ENCODE measurements at places on chromosomes 6 and 20.

- peak; percentile 3 for DNase-seq
Observed at GRCh38 chr6:72348926-72349325, 272.9 kb upstream of the KCNQ5 start.

DNA sequence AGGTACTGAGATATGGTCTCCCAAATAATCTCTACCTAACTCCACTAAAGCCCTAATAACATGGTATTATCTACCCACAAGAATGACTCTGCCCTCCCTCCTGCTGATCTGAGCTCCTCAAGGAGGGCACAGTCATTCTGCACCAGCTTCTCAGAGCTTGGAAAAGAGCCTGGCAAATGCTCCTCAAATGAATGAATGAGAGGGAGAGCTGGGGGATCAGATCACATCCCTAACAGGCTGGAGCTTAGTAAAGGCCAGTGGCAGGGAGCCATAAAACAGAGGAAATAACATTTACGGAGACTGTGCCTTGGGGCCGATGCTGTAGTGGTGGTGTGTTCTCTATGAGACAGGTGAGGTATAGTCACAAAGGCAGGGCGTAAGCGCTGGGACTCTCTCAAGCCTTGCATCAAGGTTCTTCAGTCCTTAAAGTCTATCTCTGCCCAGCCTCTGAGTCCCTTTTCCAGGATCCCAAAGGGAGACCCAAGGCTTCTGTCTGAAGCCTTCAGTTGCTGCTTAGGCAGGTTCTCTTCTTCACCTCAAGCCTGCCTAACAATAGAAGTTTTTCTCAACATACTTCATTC lies 7.2 kb upstream of the NNAT start:
- DNase-seq: no peak

- DNase-seq: no peak
Observed at GRCh38 chr20:992801-993535, 9.1 kb downstream of the RSPO4 start.

DNA sequence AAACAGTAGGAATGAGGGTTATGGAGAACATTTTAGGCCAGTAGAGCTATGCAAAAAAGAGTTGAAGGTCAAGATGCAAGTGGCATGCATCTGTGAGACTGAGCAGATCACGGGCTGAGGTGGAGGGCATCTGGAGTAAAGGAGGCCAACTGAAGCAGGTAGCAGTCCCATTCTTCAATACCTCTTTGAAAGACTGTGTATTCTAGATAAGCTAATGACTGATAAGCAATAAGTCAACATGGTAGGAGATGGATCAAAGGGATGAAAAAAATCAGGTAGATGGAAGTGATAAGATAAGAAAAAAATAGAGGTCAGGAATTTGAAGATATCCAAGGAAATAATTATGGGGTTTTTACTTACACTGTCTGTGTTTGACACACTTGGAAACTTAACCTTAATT lies 55.6 kb downstream of the ARMC2 start:
- no peak for DNase-seq

- DNase-seq: no peak
Observed at GRCh38 chr6:6976193-6976592, 131.6 kb upstream of the RREB1 start.

DNA sequence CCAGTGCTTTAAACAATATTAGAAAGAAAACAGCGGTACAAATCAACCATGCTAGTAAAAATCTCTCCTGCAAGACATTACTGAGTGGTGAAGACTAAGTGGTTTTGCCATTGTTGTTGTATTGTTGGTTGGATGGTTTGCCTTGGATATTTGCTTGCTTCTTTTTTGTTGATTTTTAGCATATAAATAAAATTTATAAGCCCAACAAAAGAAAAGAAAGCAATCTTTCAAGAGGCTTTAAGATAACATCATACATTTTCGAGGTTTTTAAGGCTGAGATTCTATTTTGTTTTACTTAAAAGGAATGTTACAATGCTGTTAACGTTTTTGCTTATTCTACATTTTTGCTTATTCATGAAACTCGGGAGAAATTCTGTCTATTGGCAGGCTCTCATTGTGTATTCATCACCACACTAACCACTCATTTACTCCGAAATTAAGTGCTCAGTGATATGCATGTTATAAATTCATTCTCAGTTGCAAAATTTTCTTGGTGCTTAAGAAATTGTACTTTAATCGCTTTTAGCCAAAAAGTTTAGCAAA lies 139.1 kb downstream of the LAMA2 start:
- no peak for DNase-seq

DNA sequence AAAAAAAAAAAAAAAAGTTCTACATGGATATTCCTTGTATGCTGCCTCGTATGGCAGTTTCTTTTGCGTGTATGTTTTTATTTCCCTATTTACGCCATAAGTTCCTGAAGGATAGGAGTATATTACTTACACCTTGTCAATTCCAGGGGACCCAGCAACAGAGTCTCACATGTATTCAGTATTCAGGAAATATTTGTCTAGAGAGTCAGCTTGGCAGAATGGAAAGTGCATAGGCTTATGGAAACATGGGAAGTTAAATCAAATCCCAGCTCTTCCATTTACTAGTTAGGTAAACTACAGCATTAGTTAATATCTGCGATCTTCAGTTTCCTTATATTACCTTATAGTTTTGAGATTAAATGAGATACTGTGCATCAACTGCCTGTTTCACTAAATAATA lies 51.1 kb upstream of the SLC22A16 start:
- DNase-seq: no peak

DNA sequence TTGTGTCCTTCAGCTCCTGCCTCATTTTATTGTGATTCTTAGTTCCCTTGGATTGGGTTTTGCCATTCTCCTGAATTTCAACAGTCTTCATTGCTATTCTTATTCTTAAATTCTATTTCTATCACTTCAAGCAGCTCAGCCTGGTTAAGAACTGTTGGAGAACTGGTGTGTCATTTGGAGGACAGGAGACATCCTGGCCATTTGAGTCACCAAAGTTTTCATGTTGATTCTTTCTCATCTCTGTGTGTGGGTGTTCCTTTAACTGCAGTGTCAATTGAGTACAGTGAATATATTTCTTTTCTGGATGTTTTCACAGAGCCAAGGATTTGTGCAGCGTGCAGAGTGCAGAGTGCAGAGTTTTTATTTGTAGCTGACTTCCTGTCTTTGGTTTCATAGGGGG lies 33.5 kb upstream of the TFB1M start:
- no peak for DNase-seq

- DNase-seq: no peak
Observed at GRCh38 chr6:159429433-159429832, 260.2 kb downstream of the FNDC1 start.

DNA sequence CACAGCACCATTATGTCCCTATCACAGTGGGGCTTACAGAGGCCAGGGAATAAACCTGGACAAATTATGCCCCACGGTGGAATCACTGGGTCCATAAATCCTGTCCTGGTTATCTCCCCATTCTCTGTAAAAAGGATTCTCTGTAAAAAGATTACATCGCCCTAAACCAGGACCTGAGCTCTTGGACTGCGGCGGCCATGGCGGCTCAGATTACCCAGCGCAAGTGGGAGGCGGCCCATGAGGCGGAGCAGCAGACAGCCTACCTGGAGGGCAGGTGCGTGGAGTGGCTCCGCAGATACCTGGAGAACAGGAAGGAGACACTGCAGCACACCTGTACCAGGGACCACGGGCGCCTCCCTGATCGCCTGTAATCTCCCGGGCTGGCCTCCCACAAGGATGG lies 8.4 kb upstream of the HLA-A start:
- no peak for DNase-seq

DNA sequence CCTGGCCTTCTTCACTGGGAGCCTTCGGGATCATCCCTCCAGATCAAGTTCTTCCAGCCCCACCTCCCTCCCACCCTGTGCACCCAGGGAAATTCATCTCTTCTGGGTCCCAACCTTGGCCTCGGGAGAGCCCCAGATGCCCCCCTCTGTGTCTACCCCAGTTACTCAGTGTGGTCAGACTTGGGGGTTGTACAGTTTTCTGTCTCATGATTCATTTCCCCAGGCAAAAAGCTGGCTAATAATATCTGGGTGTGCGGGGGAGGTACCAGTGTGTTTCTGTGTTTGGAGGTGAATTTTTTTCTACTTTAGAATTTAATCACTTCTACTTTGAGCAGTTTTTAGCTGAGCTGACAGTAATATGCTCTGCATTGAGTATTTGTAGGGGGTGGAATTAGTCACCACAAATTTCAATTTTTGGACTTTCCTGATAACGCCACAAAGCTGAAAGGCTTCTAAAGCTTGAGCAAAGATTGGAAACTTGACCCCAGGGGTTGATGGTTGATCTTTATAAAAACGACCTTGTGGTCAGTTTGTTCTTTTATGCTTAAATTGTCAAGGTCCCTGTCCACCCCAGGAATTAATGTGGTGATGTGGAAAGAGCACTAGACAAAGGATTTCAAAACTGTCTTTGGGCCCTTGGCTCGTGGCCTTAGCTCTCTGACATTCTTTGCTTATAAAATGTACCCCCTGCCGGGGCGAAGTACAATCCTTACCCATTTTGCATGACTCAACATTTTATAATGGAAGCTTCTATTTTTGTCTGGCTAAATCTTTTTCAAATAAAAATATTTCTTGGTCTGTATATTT lies 284.7 kb upstream of the TAB2 start:
- no peak for DNase-seq

DNA sequence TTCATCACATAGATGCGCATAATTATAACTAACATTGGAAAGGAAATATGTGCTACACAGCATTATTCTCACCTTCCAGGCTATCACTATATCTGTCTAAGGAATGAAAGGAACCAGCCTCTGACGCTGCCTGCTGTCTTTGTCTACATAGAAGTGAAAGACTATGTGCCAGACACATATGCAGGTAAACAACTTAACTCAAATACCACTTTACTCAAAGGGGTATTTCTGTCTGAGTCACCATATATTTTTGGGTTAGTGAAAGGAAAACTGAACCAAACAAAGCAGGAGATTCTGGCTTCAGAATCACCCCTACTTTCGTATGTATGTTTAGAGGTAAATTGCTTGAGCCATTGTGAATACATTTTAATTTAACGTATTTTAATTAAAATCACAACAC lies 328.6 kb upstream of the PLCB4 start:
- DNase-seq: no peak

DNA sequence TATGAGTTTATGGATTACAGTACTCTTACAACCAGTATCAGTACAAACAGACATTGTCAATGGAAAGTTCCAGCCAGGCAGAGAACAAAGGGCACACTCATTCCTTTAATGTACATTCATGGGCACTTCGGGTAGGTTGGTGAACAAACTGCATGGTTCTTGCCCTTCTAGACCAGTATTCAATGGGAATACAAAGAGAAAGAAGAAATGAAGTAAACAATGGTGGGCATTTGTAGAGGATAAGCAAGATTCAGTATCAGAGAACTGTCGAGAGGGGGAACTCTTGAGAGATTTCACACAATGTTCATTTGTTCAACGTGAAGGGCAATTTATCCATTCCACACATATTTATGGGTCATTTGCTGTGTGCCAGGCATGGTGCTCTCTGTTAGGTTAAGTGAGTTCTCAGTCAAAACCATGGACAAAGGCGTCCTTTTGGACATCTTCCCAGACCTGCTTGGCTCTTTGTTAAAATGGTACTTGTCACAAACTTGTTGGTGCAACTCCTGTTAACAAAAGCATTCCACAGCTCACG lies 714.8 kb downstream of the DHX35 start:
- DNase-seq: no peak

DNA sequence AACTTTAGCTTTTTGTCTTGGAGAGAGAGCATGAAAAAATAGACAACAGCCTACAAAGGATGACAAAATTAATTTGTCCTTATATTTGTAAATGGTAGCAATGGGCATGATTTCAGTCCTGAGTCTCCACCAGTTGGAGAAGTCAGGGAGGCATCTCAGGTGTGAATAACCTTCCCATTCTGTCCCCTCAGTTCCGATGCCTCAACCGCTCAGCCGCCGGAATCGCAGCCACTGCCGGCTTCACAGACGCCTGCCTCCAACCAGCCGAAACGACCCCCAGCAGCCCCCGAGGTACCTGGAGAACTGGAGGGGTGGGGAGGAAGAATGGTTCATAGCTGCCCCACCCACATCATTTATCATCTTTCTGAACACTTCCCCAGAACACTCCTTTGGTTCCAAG lies 3.6 kb downstream of the PRRC2A start:
- DNase-seq: no peak

- DNase-seq: no peak
Observed at GRCh38 chr20:37723668-37724067, 29.8 kb downstream of the CTNNBL1 start.

GRCh38 chr6:138520463-138520862 lies 21.2 kb upstream of the NHSL1 start:
- no peak for DNase-seq

Measured in muscle of arm (tissue), 14 donors.